H9 (cell line): ENCODE measurements at places on chromosomes 12 and 14.

DNA sequence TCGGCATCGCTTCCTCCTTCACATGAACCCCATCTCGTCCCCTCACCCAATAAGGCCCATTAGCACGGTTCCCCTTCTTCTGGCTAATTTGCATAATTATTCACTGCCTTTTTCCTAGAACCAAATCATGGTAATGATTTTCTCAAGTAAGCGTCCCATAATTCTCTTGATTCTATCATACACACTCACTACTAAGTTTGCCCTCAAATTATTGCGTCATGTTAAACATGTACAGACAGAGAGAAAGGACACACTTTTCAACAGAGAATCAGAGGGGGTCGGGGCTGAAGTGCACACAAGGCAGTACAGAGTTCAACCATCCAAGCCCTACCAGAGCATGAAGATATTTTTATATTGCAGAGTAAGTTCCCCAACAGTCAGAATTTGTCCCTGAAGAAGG is 256.6 kb downstream of the FOXN3 start:
- no peak overlapping the region for H3K4me3 ChIP-seq
- no peak for DNase-seq
- H3K4me1 ChIP-seq, result 0 out of 2 replicates have a peak, but pooled peaks cover 2% of the 10 kb centered on the region
- H3K27me3 ChIP-seq, result no peaks in the 10 kb centered on the region
- H3K36me3 ChIP-seq, result peaks cover 69% of the 10 kb centered on the region

GRCh38 chr12:56361487-56362129 is 1.0 kb downstream of the APOF start:
- H3K4me1 ChIP-seq, result no peaks in the 10 kb centered on the region
- DNase-seq, result no peak
- H3K4me3 ChIP-seq, result peak overlapping the region; percentile 92
- H3K36me3 ChIP-seq, result no peaks in the 10 kb centered on the region

DNA sequence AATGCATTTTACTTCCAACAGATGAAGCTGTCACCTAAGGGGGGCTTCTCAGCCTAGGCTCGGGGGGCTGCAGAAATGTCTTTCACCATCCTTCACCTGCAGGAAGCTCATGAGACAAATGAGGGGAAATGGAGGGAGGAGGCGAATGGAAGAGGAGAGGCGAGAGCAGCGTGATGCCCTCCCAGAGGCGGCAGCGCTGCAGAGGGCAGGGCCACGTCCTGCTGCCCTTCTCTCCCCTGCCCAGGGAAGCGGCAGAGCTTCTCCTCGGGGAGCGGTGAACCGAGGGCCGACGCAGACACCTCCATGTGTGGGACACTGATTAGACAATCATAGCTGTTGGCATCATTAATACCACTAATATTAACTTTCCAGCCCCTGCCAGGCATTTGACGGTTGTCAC is 78.3 kb downstream of the SERPINA3 start:
- H3K4me3 ChIP-seq, result no peak overlapping the region
- peak; percentile 29 for DNase-seq
- no peak overlapping the region for H3K27ac ChIP-seq
- no peaks in the 10 kb centered on the region; the same call in 1 of the 2 replicates for H3K4me1 ChIP-seq
- H3K36me3 ChIP-seq, result no peaks in the 10 kb centered on the region
- no peaks in the 10 kb centered on the region; the same call in 1 of the 2 replicates for H3K27me3 ChIP-seq

GRCh38 chr14:77965919-77966435 is 166.1 kb downstream of the ADCK1 start:
- H3K4me1 ChIP-seq, result no peaks in the 10 kb centered on the region
- no peaks in the 10 kb centered on the region for H3K36me3 ChIP-seq
- DNase-seq, result peak; percentile 57
- peak overlapping the region; percentile 41 for H3K4me3 ChIP-seq
- H3K27ac ChIP-seq, result no peak overlapping the region

- H3K36me3 ChIP-seq, result peaks cover 5% of the 10 kb centered on the region; the same call in 1 of the 2 replicates
- DNase-seq, result no peak
- H3K27me3 ChIP-seq, result no peaks in the 10 kb centered on the region
Measured at GRCh38 chr12:1885082-1885596, 33.3 kb downstream of the CACNA2D4 start.

DNA sequence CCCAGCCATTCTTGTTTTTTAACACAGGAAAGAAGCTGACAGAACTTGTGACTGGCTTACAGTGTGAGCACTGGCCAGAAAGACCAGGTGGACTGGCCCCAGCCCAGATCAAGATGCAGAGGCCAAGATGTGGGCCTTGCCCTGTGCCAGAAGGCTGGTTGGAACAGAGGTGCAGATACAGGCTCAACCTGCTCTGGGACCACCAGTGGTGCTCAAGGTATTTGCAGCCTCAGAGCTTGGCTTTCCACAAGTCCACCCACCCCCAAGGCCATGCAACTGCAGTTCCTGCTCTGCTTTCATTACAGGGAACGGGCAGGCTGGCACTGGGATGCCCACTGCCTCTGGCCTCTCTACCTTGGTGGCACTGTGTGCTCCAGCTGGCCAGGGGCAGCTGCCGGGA is 23.3 kb downstream of the ZFC3H1 start:
- H3K4me1 ChIP-seq, result no peaks in the 10 kb centered on the region
- peaks cover 20% of the 10 kb centered on the region; the same call in 2 of the 3 replicates for H3K36me3 ChIP-seq
- no peak overlapping the region for H3K4me3 ChIP-seq
- no peak overlapping the region for H3K27ac ChIP-seq
- DNase-seq, result no peak
- H3K27me3 ChIP-seq, result no peaks in the 10 kb centered on the region

GRCh38 chr14:28762955-28763326 is 3.6 kb upstream of the FOXG1 start:
- no peaks in the 10 kb centered on the region for H3K4me1 ChIP-seq
- no peak overlapping the region for H3K4me3 ChIP-seq
- peaks cover 76% of the 10 kb centered on the region for H3K27me3 ChIP-seq
- H3K36me3 ChIP-seq, result no peaks in the 10 kb centered on the region

DNA sequence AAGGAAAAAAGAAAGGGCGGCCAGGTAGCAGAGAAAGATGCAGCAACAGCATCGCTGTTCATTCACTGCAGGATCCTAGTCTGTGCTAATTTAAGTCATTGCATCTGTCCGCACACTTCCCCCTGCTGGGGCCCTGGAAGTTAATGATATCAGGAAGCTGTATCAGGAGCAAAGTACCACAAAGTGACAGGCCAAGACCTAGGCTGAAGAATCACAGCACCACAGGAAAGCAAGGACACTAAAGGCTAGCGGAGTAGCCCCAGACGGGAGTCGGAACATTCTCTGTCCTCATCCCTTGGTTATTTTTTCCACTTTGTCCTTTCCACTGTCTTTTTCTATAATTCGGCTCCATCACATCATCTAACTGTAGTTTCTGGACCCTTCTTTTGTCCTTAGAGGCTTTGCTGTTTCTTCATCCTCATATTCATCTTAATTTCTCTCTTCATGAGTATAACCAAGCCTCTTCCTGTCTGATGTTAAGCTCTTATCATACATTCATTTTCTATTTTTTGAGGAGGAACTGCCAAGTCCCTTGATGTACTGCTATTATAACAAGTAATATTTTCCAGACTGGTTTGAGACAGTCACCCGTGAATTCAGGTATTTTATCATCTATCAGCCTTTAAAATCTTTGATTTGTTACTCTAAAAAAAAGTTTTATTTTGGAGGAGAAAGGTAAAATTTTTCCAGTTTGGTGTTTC is 28.3 kb downstream of the DUSP16 start:
- no peaks in the 10 kb centered on the region for H3K4me1 ChIP-seq
- no peaks in the 10 kb centered on the region for H3K27me3 ChIP-seq
- no peak overlapping the region for H3K27ac ChIP-seq
- H3K36me3 ChIP-seq, result peaks cover 10% of the 10 kb centered on the region
- H3K4me3 ChIP-seq, result no peak overlapping the region
- no peak for DNase-seq

DNA sequence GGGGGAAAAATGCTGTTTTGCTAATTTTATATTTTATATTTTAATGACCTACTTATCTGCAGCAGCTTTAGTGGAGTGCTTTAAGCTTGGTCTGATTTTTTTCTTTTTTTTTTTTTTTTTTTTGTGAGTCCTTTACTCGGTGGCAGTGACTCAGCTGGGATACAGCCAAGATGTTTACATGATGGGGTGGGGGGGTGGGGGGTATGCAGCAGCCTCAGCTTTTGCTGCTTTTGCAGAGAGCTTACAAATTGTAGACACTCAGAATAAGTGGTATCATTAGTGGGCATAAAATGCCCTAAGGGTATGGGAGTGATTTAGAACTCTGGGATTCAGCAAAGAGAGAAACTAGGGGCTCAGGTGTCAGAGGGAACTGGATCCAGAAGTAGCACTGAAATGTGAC is 38.2 kb upstream of the ARHGAP5 start:
- H3K27ac ChIP-seq, result no peak overlapping the region
- no peak for DNase-seq
- no peak overlapping the region for H3K4me3 ChIP-seq
- no peaks in the 10 kb centered on the region for H3K27me3 ChIP-seq

DNA sequence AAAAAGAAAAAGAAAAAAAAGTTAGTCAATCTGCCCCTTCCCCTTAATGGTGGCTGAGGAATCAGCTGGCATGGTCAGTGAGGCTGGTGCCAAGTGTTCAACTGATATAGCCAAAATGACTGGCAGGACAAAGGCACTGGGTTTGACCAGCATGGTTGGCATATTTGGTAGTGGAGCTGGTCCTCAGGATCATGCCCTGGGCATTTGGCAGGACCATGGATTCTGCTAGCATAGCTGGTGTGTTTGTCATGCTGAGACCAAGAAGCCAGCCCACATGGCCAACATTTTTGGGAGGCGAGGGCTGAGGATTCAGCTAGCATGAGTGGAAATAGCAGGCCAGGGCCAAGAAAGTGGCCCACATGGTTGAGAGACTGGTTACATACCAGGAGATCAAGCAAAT is 136.5 kb downstream of the FBXL14 start:
- no peak for DNase-seq
- H3K27me3 ChIP-seq, result no peaks in the 10 kb centered on the region
- no peak overlapping the region for H3K4me3 ChIP-seq
- peaks cover 13% of the 10 kb centered on the region for H3K36me3 ChIP-seq

GRCh38 chr12:42124764-42125387 is 19.8 kb downstream of the GXYLT1 start:
- no peak overlapping the region for H3K27ac ChIP-seq
- H3K4me3 ChIP-seq, result no peak overlapping the region
- no peaks in the 10 kb centered on the region for H3K27me3 ChIP-seq
- no peak for DNase-seq
- no peaks in the 10 kb centered on the region; the same call in 2 of the 3 replicates for H3K36me3 ChIP-seq

- no peak within 1 kb of the TSS; the same call in 2 of the 3 replicates for H3K4me3 ChIP-seq
- no peak within 1 kb of the TSS for H3K27ac ChIP-seq
- H3K36me3 ChIP-seq, result no peaks in the 10 kb centered on the region
- peaks cover 5% of the 10 kb centered on the region; the same call in 1 of the 2 replicates for H3K4me1 ChIP-seq
- DNase-seq, result no peak
- no peaks in the 10 kb centered on the region for H3K27me3 ChIP-seq
Measured at GRCh38 chr12:51323966-51324895, at the start of gene BIN2. TSS of gene BIN2 (minus strand) at chr12:51324174. CDS start at chr12:51324102, 72 bp downstream.

DNA sequence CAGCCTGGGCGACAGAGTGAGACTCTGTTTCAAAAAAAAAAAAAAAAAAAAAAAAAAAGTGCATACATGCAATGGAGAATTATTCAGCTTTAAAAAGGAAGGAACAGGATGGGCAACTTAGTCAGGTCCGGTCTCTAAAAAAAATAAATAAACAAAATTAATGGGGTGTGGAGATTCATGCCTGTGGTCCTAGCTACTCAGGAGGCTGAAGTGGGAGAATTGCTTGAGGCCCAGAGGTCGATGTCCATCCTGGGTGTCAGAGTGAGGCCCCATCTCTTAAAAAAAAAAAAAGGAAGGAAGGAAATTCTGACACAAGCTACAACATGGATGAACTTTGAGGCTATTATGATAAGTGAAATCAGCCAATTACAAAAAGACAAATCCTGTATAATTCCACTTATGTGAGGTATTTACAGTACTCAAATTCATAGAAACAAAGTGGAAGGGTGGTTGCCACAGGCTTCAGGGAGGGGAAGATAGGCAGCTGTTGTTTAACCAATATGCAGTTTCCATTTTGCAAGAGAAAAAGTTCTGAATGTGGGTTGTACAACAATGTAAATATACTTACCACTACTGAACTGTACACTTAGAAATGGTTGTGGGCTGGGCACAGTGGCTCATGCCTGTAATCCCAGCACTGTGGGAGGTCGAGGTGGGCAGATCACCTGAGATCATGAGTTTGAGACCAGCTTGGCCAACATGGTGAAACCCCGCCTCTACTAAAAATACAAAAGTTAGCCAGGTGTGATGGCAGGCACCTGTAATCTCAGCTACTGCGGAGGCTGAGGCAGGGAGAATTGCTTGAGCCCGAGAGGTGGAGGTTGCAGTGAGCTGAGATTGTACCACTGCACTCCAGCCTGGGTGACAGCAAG is 12.3 kb upstream of the APOF start:
- H3K4me3 ChIP-seq, result no peak overlapping the region
- H3K27me3 ChIP-seq, result no peaks in the 10 kb centered on the region
- H3K27ac ChIP-seq, result no peak overlapping the region
- H3K36me3 ChIP-seq, result peaks cover 3% of the 10 kb centered on the region; the same call in 1 of the 2 replicates
- H3K4me1 ChIP-seq, result no peaks in the 10 kb centered on the region
- DNase-seq, result no peak

DNA sequence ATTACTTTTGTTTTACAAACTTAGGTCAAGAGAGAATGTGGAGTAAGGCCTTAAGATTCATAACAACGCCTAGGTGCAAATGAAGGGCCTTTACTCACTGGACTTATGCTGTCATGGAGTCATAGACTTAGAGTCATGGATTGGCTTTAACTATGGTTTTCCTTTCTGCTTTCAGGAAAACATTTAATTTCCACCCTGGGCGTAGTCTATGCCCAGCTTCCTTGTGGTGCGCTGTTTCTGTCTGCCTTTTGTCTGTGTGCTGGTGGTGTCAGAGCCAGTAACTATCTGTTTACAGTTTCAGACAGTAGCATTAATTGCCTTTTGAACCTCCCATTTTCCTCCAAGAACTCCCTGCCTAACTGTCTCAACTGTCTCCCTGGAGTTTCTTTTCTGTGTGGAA is 31.8 kb upstream of the COX6A1 start:
- H3K4me3 ChIP-seq, result no peak overlapping the region
- H3K4me1 ChIP-seq, result peaks cover 3% of the 10 kb centered on the region; the same call in 1 of the 2 replicates
- H3K27me3 ChIP-seq, result no peaks in the 10 kb centered on the region
- H3K27ac ChIP-seq, result no peak overlapping the region
- H3K36me3 ChIP-seq, result no peaks in the 10 kb centered on the region
- DNase-seq, result no peak

- H3K4me1 ChIP-seq, result no peaks in the 10 kb centered on the region
- no peaks in the 10 kb centered on the region for H3K27me3 ChIP-seq
- DNase-seq, result no peak
- H3K36me3 ChIP-seq, result no peaks in the 10 kb centered on the region
Measured at GRCh38 chr12:87234898-87235297, 794.3 kb downstream of the C12orf50 start.

GRCh38 chr12:84641940-84642545 is 270.6 kb downstream of the SLC6A15 start:
- no peak overlapping the region for H3K27ac ChIP-seq
- no peaks in the 10 kb centered on the region for H3K27me3 ChIP-seq
- no peak for DNase-seq
- no peaks in the 10 kb centered on the region for H3K4me1 ChIP-seq

DNA sequence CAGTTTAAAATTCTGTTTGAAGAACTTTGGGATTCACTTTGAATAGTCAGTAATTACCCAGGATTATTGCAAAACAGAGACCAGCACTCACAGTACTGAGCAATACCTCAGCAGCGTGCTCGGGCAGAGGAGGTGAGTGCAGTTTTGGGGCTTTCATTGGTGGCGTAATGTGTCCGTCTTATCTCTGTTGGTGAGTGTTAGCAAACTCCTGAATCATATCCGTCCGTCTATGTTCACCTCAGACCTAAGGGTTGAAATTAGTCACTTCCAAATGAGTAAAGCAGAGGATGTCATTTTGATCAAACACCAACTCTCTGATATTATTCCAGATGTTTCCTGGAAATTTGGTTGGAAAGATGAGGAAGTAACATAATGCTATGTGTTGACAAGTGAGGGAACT is 82.8 kb downstream of the BORCS5 start:
- H3K27me3 ChIP-seq, result no peaks in the 10 kb centered on the region
- H3K36me3 ChIP-seq, result peaks cover 12% of the 10 kb centered on the region
- no peak overlapping the region for H3K4me3 ChIP-seq
- no peak for DNase-seq
- H3K4me1 ChIP-seq, result no peaks in the 10 kb centered on the region
